ENCODE measurements at places on chromosomes 6 and 20.

DNA sequence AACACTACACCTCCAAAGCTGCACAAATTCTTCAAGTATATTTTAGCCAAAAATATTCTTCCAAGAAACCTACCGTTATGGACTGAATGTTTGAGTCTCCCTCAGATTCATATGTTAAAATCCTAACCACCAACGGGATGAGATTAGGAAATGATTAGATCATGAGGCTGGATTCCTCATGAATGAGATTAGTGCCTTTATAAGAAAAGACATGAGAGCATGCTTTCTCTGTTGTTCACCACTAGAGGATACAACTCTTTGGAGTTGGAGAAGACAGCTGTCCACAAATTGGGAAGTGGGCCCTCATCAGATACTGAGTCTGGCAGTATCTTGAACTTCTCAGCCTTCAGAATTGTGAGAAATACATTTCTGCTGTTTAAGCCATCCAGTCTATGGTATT is 7.1 kb upstream of the SLC17A4 start:
- H3K36me3 ChIP-seq, result no peaks in the 10 kb centered on the region
- DNase-seq, result no peak
- H3K4me3 ChIP-seq, result no peak overlapping the region
- no peak overlapping the region for H3K27ac ChIP-seq
- H3K27me3 ChIP-seq, result no peaks in the 10 kb centered on the region
- H3K4me1 ChIP-seq, result peaks cover 4% of the 10 kb centered on the region

DNA sequence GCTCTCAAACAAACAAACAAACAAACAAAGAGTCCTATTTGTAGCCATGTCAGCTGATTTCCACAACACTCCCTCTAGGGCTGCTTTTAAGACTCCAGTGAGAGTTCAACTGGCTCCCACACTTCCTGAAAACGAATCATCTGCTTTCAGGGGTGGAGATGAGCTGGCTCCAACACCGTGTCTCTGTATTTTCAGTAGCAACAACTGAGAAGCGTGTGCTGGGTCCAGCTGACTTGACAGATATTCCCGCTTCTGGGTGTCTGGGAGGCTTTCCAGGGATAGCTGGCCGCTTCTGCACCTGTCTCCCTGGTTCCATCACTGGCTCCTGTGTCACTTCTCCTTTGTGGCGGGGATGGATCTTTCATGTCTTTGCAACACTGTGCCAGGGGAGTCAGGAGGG is 272.5 kb upstream of the SOX4 start:
- H3K27ac ChIP-seq, result no peak overlapping the region
- H3K36me3 ChIP-seq, result no peaks in the 10 kb centered on the region
- H3K4me1 ChIP-seq, result no peaks in the 10 kb centered on the region
- H3K4me3 ChIP-seq, result no peak overlapping the region

DNA sequence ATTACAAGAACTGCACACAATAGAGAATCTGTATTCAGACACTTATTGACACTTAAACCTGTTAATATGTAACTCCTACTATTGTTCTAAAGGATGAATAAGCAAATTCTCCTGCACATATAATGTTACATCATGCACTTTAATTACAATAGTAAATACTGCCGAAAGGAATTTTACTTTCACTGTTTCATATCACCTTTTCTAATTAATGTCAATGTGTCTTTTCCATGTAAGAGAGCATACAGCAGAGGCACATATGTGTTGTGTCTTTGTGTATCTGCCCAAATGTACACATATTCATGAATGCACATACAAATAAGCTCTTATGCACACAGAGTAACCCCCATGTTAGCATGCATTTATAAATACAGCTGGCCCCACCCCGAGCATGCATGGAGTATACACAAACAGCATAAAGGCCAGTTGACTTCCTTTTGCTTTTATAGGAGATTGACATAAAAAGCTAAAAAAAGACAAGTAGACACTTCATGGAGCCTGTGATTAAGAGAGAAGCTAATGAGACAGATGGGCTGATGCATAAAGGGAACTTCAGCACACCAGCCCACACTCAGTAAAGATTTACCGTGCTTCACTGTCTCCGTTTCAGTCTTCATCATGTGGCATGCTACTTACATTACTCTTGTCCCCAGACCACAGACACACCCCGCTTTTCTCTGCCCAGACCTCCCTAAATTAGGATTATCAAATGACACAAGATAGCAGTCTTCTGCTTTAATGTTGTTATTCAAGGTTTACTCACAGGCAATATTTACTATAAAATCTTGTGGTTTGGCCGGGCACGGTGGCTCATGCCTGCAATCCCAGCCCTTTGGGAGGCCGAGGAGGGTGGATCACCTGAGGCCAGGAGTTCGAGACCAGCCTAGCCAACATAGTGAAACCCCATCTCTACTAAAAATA is 184.6 kb downstream of the ATXN1 start:
- peaks cover 11% of the 10 kb centered on the region for H3K4me1 ChIP-seq
- H3K4me3 ChIP-seq, result no peak overlapping the region
- H3K27me3 ChIP-seq, result no peaks in the 10 kb centered on the region
- peaks cover 12% of the 10 kb centered on the region for H3K36me3 ChIP-seq
- H3K27ac ChIP-seq, result no peak overlapping the region

- H3K36me3 ChIP-seq, result peaks cover 2% of the 10 kb centered on the region
- no peak overlapping the region for H3K27ac ChIP-seq
- no peak for DNase-seq
- peaks cover 6% of the 10 kb centered on the region for H3K4me1 ChIP-seq
- peaks cover 5% of the 10 kb centered on the region for H3K27me3 ChIP-seq
- no peak overlapping the region for H3K4me3 ChIP-seq
Measured at GRCh38 chr20:34546751-34547181, 11.8 kb upstream of the MAP1LC3A start.

DNA sequence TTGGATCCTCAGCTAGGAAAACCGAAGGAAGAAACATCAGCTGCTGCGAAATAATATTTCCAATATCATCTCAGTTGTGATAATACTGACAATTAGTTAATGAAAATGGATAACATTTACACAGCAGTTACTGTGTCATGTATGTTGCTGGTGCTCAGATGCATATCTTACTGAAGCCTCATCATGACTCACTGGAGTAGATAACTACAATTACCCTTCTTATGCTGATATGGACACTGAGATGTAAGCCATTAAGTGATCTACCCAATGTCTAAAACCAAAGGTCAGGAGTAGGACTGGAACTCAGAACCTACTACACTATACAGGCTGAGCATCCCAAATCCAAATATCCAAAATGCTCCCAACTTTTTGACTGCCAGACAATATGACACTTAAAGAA is 54.7 kb upstream of the LYRM2 start:
- no peak overlapping the region for H3K4me3 ChIP-seq
- H3K4me1 ChIP-seq, result peaks cover 12% of the 10 kb centered on the region
- DNase-seq, result no peak
- H3K36me3 ChIP-seq, result peaks cover 38% of the 10 kb centered on the region
- H3K27ac ChIP-seq, result no peak overlapping the region
- H3K27me3 ChIP-seq, result no peaks in the 10 kb centered on the region

DNA sequence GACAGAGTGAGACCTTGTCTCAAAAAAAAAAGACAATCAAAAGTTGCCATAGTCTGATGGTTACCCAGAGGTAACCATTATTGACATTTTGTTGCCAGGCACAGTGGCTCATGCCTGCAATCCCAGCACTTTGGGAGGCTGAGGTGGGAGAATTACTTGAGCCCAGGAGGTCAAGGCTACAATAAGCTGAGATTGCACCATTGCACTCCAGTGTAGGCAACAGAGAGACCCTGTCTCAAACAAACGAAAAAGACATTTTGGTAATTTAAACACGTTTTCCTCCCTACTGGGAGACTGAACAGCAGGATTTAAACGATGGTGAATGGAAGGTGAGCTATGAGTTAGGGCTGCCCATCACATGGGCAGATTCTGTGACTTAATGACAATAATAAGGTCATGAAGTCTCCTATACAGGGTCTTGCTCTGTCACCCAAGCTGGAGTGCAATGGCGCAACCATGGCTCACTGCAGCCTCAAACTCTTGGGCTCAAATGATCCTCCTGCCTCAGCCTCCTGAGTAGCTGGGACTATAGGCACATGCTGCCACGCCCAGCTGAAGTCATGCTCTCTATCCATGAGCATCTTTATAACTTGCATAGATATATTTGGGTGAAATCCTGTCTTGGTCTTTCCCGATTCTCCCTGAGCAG is 4.2 kb upstream of the ASXL1 start:
- peaks cover 28% of the 10 kb centered on the region for H3K4me1 ChIP-seq
- no peak for DNase-seq
- no peak overlapping the region for H3K4me3 ChIP-seq
- H3K27ac ChIP-seq, result peak overlapping the region; percentile 86

GRCh38 chr20:834151-834746 is 734 bp downstream of the FAM110A start:
- H3K4me3 ChIP-seq, result peak overlapping the region; percentile 94
- no peaks in the 10 kb centered on the region for H3K27me3 ChIP-seq
- no peak for DNase-seq

GRCh38 chr6:96211341-96211740 is 195.6 kb downstream of the FUT9 start:
- no peaks in the 10 kb centered on the region for H3K4me1 ChIP-seq
- no peak overlapping the region for H3K4me3 ChIP-seq
- H3K36me3 ChIP-seq, result no peaks in the 10 kb centered on the region
- no peak for DNase-seq
- no peak overlapping the region for H3K27ac ChIP-seq

DNA sequence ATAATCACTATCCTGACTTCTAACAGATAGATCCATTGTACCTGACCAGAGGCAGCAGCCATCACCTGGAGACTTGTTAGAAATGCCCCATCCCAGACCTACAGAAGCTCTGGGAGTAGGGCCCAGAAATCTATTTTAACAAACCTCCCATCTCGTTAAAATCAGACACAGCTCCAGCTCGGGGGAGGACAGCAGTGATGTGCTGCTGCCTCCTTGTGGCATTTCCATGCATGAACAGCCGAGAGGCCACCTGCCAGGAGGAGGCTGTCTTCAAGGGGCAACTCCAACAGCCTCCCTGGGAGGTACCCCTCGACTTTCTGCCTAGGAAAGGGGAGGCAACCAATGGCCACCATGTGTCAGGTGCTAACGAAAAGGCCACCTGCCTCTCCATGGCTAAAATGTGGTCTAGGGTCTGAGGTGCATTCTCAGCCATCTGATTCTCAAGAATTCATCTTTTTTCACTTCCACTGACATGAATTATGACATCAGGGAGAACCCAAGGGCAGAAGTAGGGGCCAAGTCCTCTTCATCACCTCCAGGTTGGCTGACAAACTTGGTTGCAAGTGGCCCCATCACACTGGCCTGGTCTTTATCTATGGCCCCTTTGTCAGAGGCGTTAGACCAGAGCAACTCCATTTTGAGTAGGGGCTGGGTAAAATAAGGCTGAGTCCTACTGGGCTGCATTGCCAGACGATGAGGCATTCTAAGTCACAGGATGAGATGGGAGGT is 12.2 kb upstream of the KCNK15 start:
- H3K4me3 ChIP-seq, result no peak overlapping the region
- H3K27ac ChIP-seq, result no peak overlapping the region
- H3K4me1 ChIP-seq, result peaks cover 7% of the 10 kb centered on the region
- peaks cover 4% of the 10 kb centered on the region for H3K36me3 ChIP-seq
- DNase-seq, result peak; percentile 38
- H3K27me3 ChIP-seq, result peaks cover 5% of the 10 kb centered on the region

DNA sequence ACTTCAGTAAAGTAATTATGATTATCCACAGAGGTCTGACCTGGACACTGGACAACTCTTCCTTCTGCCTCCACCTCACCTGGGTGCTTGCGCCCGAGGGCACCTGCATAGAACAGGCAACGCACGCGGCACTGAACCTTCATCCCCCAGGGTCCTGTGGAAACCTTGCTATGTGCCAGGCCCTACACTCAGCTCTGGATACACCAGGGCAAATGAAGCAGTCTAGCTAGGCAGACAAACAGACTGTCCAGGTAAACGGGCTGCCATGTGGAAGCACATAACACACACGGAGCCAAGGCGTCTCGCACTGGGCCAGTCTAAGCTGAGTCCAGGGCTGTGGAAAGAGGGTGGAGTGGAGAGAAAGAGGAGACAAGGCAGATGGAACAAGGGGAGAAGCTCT is 109.3 kb upstream of the AFDN start:
- H3K4me3 ChIP-seq, result no peak overlapping the region
- DNase-seq, result no peak
- H3K27ac ChIP-seq, result no peak overlapping the region
- H3K27me3 ChIP-seq, result peaks cover 9% of the 10 kb centered on the region
- no peaks in the 10 kb centered on the region for H3K4me1 ChIP-seq

DNA sequence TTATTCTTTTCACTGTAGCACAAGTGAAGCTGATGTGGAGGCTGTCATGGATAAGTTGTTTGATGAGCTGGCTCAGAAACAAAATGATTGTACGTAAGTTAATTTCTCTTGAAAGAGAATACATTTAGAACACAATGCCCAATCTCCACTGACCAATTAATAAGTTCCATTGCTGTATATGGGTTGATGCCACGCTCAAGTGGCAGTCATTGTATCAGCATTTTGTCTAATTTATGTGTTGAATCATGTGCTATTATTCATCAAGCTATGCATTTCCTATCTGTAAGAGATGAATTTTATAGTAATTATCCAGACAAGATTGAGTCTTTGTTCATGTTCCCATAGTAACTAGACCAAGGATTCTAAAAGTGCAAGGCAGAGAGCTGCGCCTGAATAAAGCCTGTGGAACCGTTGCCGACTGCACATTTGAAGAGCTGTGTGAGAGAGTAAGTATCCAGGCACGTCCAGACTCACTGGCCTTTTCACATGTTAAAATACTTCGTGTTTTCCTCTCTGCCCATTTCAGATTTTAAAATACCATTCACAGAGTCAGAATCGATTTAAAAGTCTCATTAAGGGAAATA is 83.8 kb upstream of the FOXO3 start:
- H3K36me3 ChIP-seq, result peaks cover 20% of the 10 kb centered on the region
- DNase-seq, result no peak
- H3K4me1 ChIP-seq, result peaks cover 2% of the 10 kb centered on the region
- no peak overlapping the region for H3K4me3 ChIP-seq
- no peak overlapping the region for H3K27ac ChIP-seq

All from memory B cell (primary cell).